Fibroblast of lung (primary cell): ENCODE measurements at places on chromosomes 6 and 20. TPM values are rescaled to one million over a fixed set of nuclear protein-coding genes. Genes with fewer than 3 reads are reported as not detected.
A peak's percentile ranks its signal among the peaks of the same experiment; 100 is the strongest.

GRCh38 chr6:157682856-157683481 lies 140.1 kb upstream of the SNX9 start:
- DNase-seq: peak; percentile 62
- H3K36me3 ChIP-seq: no peaks in the 10 kb centered on the region
- H3K4me1 ChIP-seq: no peaks in the 10 kb centered on the region

The HSP90AB1 gene
- polyA plus RNA-seq: 775 and 1,146 TPM in 2 replicates

The MARCKS gene
- 115 and 121 TPM in 2 replicates for polyA plus RNA-seq

The INSM1 gene
- not detected in 2 replicates for polyA plus RNA-seq

GRCh38 chr6:127606131-127606562 lies 29.2 kb downstream of the C6orf58 start:
- no peak overlapping the region for H3K4me3 ChIP-seq
- DNase-seq: peak; percentile 23
- H3K27me3 ChIP-seq: no peaks in the 10 kb centered on the region
- H3K4me1 ChIP-seq: no peaks in the 10 kb centered on the region

- no peaks in the 10 kb centered on the region for H3K36me3 ChIP-seq
- H3K4me3 ChIP-seq: no peak overlapping the region
- no peaks in the 10 kb centered on the region for H3K27me3 ChIP-seq
- H3K27ac ChIP-seq: no peak overlapping the region
Measured at GRCh38 chr20:53712212-53712977, 118.8 kb upstream of the ZNF217 start.

DNA sequence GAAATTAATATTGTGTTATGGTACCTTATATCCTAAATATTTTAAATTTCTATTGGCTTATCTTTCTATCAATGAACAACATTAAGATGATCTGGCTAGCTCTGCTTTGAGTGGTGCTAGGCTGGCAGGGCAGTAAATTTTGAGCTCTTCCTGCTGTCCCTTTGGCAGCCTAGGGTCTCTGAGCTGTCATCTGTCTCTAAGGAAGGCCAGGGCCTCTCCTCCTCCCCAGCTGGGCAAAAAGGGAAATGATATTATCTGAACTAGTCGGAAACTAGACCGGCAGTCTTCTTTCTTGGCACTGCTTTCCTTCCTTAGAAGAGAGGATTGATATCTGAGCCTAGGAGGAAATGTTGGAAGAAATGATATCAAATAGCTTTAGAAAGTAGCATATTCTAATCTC lies 176.7 kb upstream of the BTBD3 start:
- H3K27ac ChIP-seq: no peak overlapping the region
- no peaks in the 10 kb centered on the region for H3K4me1 ChIP-seq
- no peaks in the 10 kb centered on the region for H3K27me3 ChIP-seq

- no peaks in the 10 kb centered on the region for H3K27me3 ChIP-seq
- peak overlapping the region; percentile 91 for H3K4me3 ChIP-seq
- no peak for DNase-seq
- H3K36me3 ChIP-seq: no peaks in the 10 kb centered on the region
- H3K27ac ChIP-seq: peak overlapping the region; percentile 91
Measured at GRCh38 chr6:26273673-26274588, 91.1 kb upstream of the BTN3A2 start.

The ID4 gene
- 0.51 and 1.3 TPM in 2 replicates for polyA plus RNA-seq

GRCh38 chr20:23341073-23341472 lies 9.5 kb upstream of the NXT1 start:
- DNase-seq: no peak
- no peak overlapping the region for H3K27ac ChIP-seq
- H3K36me3 ChIP-seq: no peaks in the 10 kb centered on the region
- no peak overlapping the region for H3K4me3 ChIP-seq
- no peaks in the 10 kb centered on the region for H3K4me1 ChIP-seq
- peaks cover 7% of the 10 kb centered on the region for H3K27me3 ChIP-seq

The RIPOR3 gene
- 1.1 and 2.0 TPM in 2 replicates for polyA plus RNA-seq

- H3K4me3 ChIP-seq: no peak overlapping the region
- H3K36me3 ChIP-seq: no peaks in the 10 kb centered on the region
- DNase-seq: no peak
Measured at GRCh38 chr20:49668181-49668877, 45.3 kb downstream of the B4GALT5 start.

- no peak overlapping the region for H3K4me3 ChIP-seq
- no peaks in the 10 kb centered on the region for H3K4me1 ChIP-seq
- no peaks in the 10 kb centered on the region for H3K27me3 ChIP-seq
- DNase-seq: no peak
- no peak overlapping the region for H3K27ac ChIP-seq
- no peaks in the 10 kb centered on the region for H3K36me3 ChIP-seq
Measured at GRCh38 chr6:93974332-93974731, 555.0 kb upstream of the EPHA7 start.

The GHRH gene
- not detected in 2 replicates for polyA plus RNA-seq

GRCh38 chr6:153210083-153210482 lies 79.0 kb upstream of the RGS17 start:
- H3K27me3 ChIP-seq: no peaks in the 10 kb centered on the region
- no peak overlapping the region for H3K4me3 ChIP-seq
- no peaks in the 10 kb centered on the region for H3K36me3 ChIP-seq
- peak; percentile 74 for DNase-seq

DNA sequence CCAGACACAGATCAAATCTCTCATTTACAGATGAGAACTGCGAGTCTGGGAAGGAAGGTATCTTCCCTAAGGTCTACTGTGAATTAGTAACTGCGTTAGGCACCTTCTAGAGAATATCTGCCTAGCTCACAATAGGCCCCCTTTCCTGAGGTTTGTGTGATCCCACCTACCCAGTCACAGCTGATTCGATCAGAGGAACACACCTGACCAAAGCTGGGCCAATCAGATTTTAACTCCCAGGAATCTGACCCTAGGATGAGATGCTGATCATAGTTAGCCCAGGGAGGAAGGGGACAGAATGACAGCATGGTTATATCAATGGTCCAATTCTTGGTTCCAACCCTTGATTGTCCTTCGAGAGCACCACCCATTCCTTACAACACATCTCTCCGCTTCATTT lies 7.4 kb upstream of the CCDC167 start:
- H3K4me1 ChIP-seq: no peaks in the 10 kb centered on the region
- no peak overlapping the region for H3K4me3 ChIP-seq
- H3K27ac ChIP-seq: no peak overlapping the region
- H3K36me3 ChIP-seq: no peaks in the 10 kb centered on the region

The HLA-DQA2 gene
- polyA plus RNA-seq: not detected in 2 replicates

DNA sequence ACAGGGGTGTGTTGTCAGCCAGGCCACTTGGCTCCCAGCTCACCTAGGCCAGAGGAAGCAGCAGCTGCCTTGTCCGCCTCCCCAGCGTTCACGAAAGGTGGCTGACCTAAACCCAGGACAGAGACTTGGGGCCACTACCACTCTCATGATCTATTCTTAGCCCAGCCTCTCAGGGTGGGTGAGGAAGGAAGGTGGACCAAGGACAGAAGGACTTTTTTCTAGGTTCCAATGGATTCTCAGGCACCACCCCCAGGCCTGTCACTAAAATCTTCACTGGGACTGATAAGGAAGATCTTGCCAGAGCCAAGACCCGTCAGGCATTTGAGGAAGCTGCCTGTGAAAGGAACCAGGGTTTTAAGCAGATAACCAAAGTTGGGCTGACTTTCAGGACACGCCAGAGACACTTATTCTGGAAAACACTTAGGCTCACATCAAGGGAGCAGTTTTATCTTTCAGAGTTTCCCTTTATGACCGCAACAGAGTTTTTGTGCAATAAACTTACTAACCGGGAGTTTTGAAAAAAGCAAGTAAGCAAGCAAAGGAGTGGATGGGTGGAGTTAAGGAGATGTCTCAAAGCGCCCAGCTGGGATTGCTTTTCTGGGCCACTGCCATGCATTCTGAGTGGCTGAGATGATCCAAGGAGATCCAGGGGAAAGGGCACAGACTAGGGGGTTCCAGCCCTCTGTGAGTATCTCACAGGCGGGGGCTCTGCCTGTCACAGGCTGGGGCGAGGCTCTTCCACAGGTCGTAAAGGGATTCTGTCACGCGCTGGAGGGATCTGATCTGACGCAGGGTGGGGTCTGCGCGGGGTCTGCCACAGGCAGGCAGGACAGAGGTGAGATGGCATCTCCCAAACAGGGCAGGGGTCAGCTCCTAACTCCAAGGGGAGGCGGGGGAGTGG lies 989 bp downstream of the FITM2 start:
- H3K27ac ChIP-seq: peak overlapping the region; percentile 69
- H3K36me3 ChIP-seq: no peaks in the 10 kb centered on the region
- peak; percentile 84 for DNase-seq
- H3K4me1 ChIP-seq: peaks cover 5% of the 10 kb centered on the region
- H3K27me3 ChIP-seq: no peaks in the 10 kb centered on the region
- peak overlapping the region; percentile 76 for H3K4me3 ChIP-seq

The DEFB124 gene
- not detected in 2 replicates for polyA plus RNA-seq

GRCh38 chr20:42130810-42131596 lies 512.8 kb upstream of the CHD6 start:
- no peaks in the 10 kb centered on the region for H3K27me3 ChIP-seq
- no peak overlapping the region for H3K27ac ChIP-seq
- H3K4me3 ChIP-seq: no peak overlapping the region
- no peaks in the 10 kb centered on the region for H3K4me1 ChIP-seq
- no peak for DNase-seq
- H3K36me3 ChIP-seq: no peaks in the 10 kb centered on the region

The CPXM1 gene
- polyA plus RNA-seq: 0.92 and 11.2 TPM in 2 replicates

DNA sequence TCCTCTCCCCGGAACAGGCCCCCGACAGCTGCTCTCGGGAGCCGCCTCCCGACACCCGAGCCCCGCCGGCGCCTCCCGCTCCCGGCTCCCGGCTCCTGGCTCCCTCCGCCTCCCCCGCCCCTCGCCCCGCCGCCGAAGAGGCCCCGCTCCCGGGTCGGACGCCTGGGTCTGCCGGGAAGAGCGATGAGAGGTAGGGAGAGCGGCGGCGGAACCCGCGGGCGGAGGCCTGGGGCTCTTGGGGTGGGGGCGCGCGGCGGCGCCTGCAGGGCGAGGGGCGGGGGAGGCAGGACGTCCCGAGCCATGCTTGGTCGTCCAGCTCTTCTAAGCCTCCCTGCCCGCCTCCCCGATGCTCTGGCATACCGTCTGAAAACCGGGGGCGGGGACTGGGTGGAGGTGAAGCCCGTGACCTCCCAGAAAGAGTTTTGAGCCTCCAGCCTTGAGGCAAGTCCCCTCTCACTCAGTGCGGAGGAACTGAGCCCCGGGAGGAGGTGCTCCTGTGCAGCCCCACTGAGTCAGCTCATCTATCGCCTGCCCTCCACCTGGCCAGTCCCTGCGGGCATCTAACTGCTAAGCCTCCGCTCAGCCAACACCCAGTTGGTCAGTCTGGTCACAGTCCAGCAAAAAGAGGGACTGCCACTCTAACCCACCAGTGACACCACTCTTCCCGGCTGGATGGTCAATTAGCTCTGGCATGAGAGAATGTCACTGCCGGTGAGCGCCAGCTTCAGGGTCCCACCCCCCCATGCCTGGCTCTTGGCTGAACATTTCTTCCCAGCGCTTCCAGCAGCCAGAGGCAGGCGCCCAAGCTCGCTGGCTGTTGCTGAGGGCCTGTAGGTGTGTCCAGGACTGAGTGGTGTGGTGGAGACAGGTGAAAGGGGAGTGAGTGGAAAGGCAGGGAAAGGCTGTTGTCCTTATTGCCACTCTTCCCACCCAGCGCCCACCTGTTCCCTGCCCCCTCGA lies 482 bp downstream of the DDR1 start:
- peaks cover 23% of the 10 kb centered on the region for H3K4me1 ChIP-seq
- H3K4me3 ChIP-seq: peak overlapping the region; percentile 50

The CDH4 gene
- 6.8 and 8.7 TPM in 2 replicates for polyA plus RNA-seq

The COL9A3 gene
- polyA plus RNA-seq: 0.17 and 0.59 TPM in 2 replicates

The SLC35D3 gene
- not detected in 2 replicates for polyA plus RNA-seq

GRCh38 chr20:57043091-57043490 lies 223.3 kb downstream of the BMP7 start:
- H3K4me3 ChIP-seq: no peak overlapping the region
- H3K36me3 ChIP-seq: no peaks in the 10 kb centered on the region
- H3K27ac ChIP-seq: no peak overlapping the region
- no peaks in the 10 kb centered on the region for H3K27me3 ChIP-seq

The LRRC73 gene
- polyA plus RNA-seq: 0.17 and 0.18 TPM in 2 replicates

- no peaks in the 10 kb centered on the region for H3K27me3 ChIP-seq
- no peak overlapping the region for H3K4me3 ChIP-seq
- H3K36me3 ChIP-seq: no peaks in the 10 kb centered on the region
- no peaks in the 10 kb centered on the region for H3K4me1 ChIP-seq
- no peak for DNase-seq
- H3K27ac ChIP-seq: no peak overlapping the region
Measured at GRCh38 chr6:132785936-132786335, 12.5 kb downstream of the SLC18B1 start.

DNA sequence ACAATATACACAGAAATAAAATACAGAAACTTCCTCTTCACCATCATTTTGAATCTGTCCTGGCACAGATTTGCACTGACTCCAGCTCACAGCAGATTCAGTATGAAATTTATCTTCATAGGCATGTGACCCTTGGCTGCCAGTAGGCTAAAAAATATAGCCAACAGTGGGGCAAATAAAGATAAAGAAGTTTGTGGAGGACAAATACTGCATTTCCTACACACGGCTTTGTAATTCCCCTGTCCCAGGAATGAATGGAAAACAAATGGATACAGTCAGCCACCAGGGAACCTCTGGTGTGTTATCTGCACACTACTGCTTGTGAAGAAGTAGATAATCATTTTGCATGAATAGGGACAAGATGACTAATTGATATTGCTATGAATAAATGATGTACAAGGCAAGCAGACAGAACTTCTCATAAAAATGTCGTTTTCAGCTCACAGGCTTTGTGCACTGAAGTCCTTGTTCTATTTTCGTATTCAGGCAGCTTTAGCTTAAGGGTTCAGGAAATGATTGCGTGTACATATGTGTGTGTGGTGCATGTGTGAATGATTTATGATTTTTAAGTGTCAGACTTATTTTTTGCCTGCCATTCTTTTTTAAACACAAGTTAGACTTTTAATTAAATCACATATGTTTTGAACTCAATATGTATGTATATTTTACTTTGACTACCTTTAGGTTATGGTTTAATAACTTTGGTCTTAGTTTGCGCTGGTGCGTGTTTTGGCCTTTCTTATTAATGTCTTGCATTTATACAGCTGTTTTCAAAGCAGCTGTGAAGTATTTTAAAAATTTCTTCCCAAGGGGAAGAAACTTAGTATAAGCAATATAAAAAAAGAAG lies 543.8 kb upstream of the JAG1 start:
- DNase-seq: peak; percentile 43
- H3K4me1 ChIP-seq: peaks cover 4% of the 10 kb centered on the region
- no peak overlapping the region for H3K4me3 ChIP-seq
- no peaks in the 10 kb centered on the region for H3K36me3 ChIP-seq
- H3K27me3 ChIP-seq: no peaks in the 10 kb centered on the region

DNA sequence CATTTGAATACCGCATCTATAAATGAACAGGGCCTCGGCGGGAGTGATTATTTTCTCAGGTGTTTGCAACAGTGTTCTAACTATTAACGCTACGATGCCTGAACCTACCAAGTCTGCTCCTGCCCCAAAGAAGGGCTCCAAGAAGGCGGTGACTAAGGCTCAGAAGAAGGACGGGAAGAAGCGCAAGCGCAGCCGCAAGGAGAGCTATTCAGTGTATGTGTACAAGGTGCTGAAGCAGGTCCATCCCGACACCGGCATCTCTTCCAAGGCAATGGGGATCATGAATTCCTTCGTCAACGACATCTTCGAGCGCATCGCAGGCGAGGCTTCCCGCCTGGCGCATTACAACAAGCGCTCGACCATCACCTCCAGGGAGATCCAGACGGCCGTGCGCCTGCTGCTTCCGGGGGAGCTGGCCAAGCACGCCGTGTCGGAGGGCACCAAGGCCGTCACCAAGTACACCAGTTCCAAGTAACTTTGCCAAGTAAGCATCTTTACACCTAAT lies 70.9 kb downstream of the HFE start:
- H3K27ac ChIP-seq: peak overlapping the region; percentile 76
- no peak for DNase-seq
- H3K36me3 ChIP-seq: no peaks in the 10 kb centered on the region
- H3K4me3 ChIP-seq: peak overlapping the region; percentile 66
- peaks cover 3% of the 10 kb centered on the region for H3K4me1 ChIP-seq

The FAM83C gene
- polyA plus RNA-seq: 0.02 TPM in 1 of 2 replicates, not detected in the other
